CD14-positive monocyte (primary cell): ENCODE measurements at places on chromosomes 16 and 17. TPM values are rescaled to one million over a fixed set of nuclear protein-coding genes. Genes with fewer than 3 reads are reported as not detected.

- no peak for DNase-seq
Measured at GRCh38 chr16:80946481-80946880, 60.2 kb downstream of the CMC2 start.

Gene CNTROB
- 6.5 TPM for polyA plus RNA-seq

Gene C16orf54
- polyA plus RNA-seq = 32.0 TPM

DNA sequence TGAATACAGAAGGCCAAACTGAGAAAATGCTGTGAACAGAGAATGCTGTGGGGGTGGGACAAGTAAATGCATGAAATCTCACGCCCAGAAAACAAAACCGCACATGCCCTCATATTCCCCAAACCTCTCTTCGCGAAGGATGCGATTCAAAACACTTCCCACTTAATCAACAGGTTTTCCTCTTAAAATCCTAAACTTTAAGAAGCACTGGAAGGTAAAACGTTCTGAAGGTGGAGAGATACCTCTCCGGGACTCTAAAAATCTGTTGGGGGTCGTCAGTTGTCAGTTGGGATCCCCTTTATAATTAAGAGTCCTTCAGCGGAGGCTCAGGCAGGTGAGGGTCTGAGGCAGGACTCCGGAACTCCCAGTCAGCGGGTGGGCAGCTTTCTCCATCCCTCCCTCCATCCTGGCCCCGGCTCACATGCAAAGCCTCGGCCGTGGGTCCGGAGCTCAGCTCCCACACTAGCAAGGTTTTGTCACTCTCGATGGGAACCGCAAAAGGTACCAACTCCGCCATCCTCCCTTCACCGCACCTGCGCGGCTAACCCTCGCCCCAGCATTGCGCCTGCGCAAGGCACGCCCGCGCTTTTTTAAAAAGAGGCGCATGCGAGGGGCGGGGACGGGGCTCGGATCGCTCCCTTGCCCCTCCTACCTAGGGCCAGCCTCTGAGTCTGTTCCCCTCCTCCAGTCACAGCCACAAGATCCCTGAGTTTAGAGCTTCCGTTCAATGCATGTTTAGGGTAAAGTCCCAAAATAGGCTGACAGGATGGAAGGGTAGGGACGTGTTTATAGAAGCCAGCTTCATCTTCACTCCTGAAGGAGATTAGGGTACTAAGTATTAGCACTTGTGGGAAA, at the start of gene RDM1:
Gene RDM1, minus strand, starts transcription at position 563 of the 855 bp plus-strand sequence. Its CDS starts 46 bp downstream, at position 517.
- DNase-seq = peak; percentile 12

DNA sequence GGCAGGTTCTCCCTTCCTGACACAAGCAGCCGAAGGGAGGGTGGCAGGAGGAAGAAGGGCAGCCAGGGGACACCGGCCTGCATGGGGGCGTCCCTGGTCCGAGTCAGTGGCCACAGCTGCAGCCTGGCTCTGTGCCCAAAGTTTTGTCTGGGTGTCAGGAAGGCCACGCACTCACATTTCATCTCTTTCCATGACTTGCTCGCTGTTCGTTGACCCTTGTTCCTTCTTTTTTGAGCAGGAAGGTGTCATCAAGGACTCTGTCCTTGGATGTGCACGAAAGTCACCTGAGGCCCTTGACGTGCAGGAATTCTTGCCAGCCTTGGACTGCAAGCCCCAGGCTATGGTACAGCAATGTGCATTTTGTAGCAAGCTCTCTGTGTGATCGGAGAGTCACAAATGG, 93.3 kb downstream of the TNFRSF13B start:
- DNase-seq = no peak

DNA sequence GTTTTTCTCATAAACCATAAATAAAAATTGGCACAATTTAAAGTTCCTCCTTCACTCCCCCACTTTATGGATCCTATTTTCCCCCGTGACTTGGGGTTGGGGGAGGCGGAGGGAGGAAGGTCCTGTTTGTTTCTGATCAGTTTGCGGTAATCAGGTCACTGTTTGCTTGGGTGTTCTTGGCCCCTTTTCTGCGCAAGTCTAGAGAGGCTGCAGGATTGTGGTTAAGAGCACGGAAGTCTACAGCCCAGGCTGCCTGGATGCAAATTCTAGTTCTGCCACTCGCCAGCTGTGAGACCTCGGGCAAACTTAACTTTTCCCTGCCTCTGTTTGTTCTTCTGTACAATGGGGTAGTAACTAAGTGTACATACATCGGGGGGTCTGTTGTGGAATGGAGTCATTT, 12.1 kb downstream of the ATP2C2 start:
- DNase-seq = no peak

- no peak for DNase-seq
Measured at GRCh38 chr16:66473051-66473571, 46.0 kb downstream of the BEAN1 start.

GRCh38 chr16:82660075-82660645, 33.4 kb downstream of the CDH13 start:
- no peak for DNase-seq

DNA sequence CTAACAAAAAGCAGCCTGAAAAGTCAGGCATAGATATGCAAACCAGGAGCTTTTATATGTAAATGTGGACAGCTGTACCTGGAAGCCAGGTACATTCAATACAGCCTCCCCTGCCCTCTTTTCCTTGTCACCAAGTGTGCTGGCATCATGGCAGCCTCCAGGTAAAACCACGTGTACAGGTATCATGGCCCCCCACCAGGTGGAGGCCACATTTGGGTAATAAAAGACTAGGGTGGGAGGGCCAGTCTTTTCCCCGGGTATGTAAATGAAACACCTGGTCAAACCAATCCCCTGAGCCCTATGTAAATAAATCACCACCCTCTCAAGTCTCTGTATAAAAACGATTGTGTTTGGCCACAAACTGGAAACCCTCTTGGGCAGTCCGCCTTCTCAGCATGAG, 226.4 kb upstream of the GOT2 start:
- DNase-seq = no peak

GRCh38 chr17:29250666-29251065, 4.0 kb downstream of the CRYBA1 start:
- no peak for DNase-seq
